Activated CD4-positive, alpha-beta T cell treated with anti-CD3 and anti-CD28 coated beads for 24 hours (primary cell): ENCODE measurements at places on chromosomes 13 and 19.

DNA sequence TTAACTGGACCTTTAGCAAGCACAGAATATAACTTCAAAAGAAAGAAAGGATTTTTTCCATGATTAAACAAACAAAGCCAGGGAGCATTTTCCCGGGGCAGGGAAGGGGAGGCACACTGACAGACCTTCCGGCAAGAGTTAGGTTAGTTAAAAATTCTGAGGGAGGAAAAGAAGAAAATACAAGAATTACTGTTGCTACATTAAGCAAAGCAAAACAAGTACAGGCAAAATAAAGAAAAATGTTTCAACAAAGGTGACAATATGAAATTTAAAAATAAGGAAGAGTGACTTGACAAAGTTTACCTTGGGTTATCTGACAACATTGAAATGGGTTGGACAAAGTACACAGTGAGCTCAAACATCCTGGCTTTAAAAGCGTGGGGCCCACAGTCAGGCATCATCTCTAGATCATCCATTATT is 51.5 kb downstream of the KLF12 start:
- no peak for DNase-seq

DNA sequence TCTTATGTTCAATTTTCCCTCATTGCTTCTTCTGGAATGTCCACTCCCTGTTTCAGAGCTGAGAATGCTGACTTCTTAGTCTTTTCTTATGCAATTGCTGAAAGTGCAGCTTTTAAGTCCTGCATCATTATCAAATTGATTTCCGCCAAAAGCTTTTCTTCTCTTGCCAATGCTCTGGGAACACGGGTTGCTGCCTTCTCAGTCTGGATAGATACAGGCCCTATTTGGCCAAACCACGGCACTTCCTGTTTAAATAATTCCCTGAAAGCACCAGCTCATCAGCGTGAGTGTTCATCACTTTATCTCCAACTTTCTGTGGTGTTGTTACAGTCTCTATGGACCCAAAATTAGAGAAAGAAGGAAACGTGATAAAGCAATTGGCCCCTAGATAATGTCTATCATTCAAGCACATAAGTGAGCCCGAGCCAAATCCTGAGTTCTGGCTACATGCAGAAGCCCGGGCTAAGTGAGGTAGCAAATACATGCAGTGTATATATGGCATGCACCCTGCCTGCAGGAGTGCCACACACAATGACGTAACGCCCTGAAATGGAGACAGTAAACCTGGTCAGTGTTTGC is 85.7 kb downstream of the CYSLTR2 start:
- DNase-seq, result no peak

- DNase-seq, result no peak
Measured at GRCh38 chr13:99290894-99291293, 16.3 kb downstream of the GPR183 start.

DNA sequence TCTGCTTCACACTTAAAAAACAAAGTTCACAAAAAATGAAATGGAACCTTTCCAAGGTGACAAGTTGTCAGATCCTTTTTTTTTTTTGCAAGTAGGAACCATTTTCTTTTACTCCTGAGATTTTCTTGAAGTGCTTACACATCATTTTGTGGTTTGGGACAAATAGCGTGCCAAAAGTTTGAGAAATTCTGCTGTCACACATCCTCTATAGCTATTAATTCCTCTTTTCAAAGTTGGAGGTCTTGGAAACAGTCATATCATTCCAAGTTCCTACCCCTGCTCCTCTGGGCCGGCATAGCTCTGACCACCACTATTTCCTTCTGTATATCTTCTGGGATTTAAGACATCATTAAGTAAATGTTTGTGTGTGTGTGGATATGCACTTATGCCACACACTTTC is 421.6 kb upstream of the SLC10A2 start:
- no peak for DNase-seq

DNA sequence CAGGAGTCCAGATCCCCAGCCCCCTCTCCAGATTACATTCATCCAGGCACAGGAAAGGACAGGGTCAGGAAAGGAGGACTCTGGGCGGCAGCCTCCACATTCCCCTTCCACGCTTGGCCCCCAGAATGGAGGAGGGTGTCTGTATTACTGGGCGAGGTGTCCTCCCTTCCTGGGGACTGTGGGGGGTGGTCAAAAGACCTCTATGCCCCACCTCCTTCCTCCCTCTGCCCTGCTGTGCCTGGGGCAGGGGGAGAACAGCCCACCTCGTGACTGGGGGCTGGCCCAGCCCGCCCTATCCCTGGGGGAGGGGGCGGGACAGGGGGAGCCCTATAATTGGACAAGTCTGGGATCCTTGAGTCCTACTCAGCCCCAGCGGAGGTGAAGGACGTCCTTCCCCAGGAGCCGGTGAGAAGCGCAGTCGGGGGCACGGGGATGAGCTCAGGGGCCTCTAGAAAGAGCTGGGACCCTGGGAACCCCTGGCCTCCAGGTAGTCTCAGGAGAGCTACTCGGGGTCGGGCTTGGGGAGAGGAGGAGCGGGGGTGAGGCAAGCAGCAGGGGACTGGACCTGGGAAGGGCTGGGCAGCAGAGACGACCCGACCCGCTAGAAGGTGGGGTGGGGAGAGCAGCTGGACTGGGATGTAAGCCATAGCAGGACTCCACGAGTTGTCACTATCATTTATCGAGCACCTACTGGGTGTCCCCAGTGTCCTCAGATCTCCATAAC is at the start of gene APOE:
Gene APOE (plus strand): TSS at position 360 of the 724 bp plus-strand sequence. CDS start 829 bp downstream, outside the sequence.
- no peak for DNase-seq
